Lung (tissue), 17 donors: ENCODE measurements at places on chromosomes 4 and X. TPM values are rescaled to one million over a fixed set of nuclear protein-coding genes. Genes with fewer than 3 reads are reported as not detected.

DNA sequence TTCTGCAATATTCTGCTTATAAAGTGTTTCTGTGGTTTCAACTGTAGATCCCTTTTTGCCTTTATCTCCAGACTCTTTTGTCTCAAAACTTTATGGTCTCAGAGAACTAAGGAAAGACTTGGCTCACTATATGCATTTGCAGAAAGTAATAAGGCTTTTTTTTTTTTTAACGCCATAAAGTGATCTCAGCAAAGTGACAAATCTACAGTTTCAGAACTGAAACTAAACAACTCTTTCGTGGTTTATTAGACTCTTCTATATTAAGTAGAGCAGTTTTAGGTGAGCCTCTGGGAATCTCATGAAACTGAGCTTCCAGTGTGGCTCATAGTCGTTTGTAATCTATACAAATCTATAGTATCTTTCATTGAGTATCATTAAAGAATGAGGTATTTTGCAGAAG, 15.3 kb downstream of the ATP7A start:
- no peak overlapping the region for H3K27ac ChIP-seq
- DNase-seq, result no peak
- no peak overlapping the region for H3K4me3 ChIP-seq
- H3K27me3 ChIP-seq, result no peaks in the 10 kb centered on the region
- no peaks in the 10 kb centered on the region for H3K4me1 ChIP-seq

DNA sequence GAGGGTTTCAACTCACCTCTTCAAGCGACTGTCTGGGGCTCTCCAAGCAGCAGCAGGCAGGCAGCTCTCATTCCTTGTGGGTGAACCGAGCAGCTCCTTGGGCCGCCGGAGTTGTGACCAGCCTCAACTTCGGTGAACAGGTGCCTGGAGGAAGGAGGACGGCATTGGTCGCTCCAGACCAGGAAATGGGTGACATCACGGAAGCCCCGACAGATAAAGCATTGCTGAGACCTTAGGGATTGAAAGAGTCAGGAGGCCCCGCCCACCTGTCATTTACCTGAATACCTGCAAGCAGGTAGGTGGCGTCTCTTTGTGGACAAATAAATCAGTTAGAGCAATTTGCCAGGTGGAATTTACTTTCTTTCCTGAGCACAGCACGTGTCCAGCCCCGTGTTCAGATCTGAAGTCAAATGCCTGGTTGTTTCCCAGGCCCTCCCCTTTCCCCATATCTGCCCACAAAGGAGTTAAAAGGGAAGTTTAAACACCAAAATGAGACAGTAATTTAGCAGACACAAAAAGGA, at the start of gene LNX1:
LNX1 (minus strand) TSS at position 115 of the 521 bp plus-strand sequence. CDS start 17,484 bp downstream, outside the sequence.
- no peak within 1 kb of the TSS for H3K27ac ChIP-seq
- no peaks in the 10 kb centered on the region for H3K36me3 ChIP-seq
- H3K4me3 ChIP-seq, result no peak within 1 kb of the TSS
- no peaks in the 10 kb centered on the region for H3K4me1 ChIP-seq

DNA sequence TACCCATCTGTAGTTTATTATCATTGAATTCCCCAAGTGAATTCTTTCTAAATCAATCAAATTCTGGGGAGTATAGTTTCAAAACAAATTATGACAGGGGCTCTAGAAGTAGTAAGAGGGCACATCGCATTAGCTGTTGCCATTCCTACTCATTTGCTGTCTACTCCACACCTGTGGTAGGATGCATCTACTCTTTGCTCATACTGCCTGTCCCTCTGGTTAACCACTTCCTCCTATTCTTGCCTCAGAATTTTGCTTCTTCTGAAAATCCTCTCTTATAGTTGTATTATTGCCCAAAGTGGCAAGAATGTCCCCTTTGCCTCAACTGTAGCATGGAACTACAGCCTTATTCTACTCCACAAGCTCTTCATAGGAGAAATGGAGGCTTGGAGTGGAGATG, 12.7 kb upstream of the DGKK start:
- no peak overlapping the region for H3K4me3 ChIP-seq
- DNase-seq, result no peak
- H3K27ac ChIP-seq, result no peak overlapping the region
- H3K27me3 ChIP-seq, result peaks cover 2% of the 10 kb centered on the region

DNA sequence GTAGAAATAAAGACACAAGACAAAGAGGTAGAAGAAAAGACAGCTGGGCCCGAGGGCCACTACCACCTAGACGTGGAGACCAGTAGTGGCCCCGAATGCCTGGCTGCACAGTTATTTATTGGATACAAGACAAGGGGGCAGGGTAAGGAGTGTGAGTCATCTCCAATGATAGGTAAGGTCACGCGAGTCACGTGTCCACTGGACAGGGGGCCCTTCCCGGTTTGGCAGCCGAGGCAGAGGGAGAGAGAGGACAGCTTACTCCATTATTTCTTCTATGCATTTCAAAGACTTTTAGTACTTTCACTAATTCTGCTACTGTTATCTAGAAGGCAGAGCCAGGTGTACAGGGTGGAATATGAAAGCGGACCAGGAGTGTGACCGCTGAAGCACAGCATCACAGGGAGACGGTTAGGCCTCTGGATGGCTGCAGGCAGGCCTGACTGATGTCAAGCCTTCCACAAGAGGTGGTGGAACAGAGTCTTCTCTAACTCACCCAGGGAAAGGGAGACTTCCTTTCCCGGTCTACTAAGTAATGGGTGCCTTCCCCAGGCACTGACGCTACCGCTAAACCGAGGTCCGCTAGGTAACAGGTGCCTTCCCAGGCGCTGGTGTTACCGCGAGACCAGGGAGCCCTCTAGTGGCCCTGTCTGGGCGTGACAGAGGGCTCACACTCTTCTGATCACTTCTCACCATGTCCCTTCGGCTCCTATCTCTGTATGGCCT, 44.9 kb downstream of the ZBTB49 start:
- no peak overlapping the region for H3K27ac ChIP-seq
- no peaks in the 10 kb centered on the region for H3K4me1 ChIP-seq
- peak; percentile 38 for DNase-seq
- no peaks in the 10 kb centered on the region for H3K27me3 ChIP-seq
- H3K4me3 ChIP-seq, result no peak overlapping the region
- H3K36me3 ChIP-seq, result no peaks in the 10 kb centered on the region

RTL9 gene
- total RNA-seq, result 0.34 TPM

SSX1 gene
- total RNA-seq, result not detected

DNA sequence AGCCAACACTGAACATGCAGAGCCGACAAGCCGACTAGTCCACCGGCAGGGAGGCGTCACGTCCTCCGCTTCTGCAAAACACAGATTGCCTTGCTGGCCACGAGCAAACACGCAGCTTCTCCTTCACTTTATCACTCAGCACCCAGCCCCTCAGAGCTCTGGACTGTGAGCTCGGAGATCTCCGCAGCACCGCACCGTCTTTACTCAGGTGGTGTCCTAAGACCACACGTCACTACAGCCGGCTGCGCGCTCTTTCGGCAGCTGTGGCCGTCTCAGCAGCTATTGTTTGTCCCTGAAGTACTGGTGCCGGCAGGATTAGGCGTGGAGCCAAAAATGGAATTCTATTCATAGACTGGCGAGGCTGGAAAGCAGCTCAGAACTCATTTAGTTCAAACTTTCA, 72.0 kb downstream of the FAT1 start:
- H3K4me1 ChIP-seq, result peaks cover 6% of the 10 kb centered on the region
- H3K27me3 ChIP-seq, result no peaks in the 10 kb centered on the region
- no peaks in the 10 kb centered on the region for H3K36me3 ChIP-seq
- H3K4me3 ChIP-seq, result peak overlapping the region; percentile 10

TCEANC gene
- 3.2 TPM for total RNA-seq

DIPK2B gene
- total RNA-seq, result 15.9 TPM

DNA sequence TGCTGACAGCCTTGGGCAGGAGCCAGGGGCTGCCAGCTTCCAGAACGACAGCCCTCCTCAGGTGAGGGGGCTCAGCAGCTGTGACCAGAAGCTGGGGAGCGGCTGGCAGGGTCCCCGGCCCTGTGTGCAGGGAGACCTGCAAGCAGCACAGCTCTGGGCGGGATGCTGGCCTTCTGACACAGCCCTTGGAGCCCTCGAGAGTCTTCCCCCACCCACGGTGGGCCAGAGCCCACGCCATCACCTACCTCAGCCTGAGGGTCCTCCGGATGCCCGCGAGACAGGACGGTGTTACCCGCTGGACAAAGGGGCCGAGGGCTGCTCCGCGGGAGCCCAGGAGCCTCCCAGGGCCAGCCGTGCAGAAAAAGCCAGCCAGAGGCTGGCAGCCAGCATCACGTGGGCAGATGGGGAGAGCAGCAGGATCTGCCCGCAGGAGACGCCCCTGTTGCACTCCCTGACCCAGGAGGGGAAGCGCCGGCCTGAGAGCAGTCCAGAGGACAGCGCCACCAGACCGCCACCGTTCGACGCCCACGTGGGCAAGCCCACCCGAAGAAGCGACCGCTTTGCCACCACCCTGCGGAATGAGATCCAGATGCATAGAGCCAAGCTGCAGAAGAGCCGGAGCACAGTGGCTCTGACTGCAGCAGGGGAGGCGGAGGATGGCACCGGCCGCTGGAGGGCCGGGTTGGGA, 71.8 kb upstream of the CLDN34 start:
- no peak overlapping the region for H3K27ac ChIP-seq
- no peak for DNase-seq
- H3K4me1 ChIP-seq, result no peaks in the 10 kb centered on the region
- no peak overlapping the region for H3K4me3 ChIP-seq

- H3K4me1 ChIP-seq, result no peaks in the 10 kb centered on the region
- H3K27me3 ChIP-seq, result no peaks in the 10 kb centered on the region
- H3K27ac ChIP-seq, result no peak overlapping the region
- DNase-seq, result no peak
Measured at GRCh38 chr4:168074861-168075260, 17.5 kb upstream of the ANXA10 start.

DNA sequence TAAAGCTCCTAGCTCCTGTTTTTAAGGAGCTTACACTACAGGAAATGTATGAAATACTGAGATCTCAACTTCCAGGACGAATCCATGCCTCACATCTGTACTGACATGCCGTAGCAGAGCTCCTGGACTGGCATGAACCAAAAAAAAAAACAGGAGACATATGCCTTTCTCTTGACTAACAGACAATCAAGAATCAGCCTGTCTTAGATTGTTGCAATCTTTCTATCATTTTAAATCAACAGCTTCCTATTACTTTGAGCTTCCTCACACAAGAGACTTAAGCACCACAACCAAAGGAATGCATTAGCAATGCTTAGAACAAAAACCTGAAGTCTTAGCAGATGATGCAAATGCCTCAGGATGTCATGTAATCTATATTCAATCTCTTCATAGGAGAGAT, 34.7 kb upstream of the AREG start:
- no peaks in the 10 kb centered on the region for H3K27me3 ChIP-seq
- no peak overlapping the region for H3K4me3 ChIP-seq
- DNase-seq, result no peak
- no peaks in the 10 kb centered on the region for H3K36me3 ChIP-seq

NPY2R gene
- not detected for total RNA-seq

DMRTC1B gene
- total RNA-seq, result 0.43 TPM

GRCh38 chrX:50812995-50813842, 775 bp downstream of the SHROOM4 start:
- H3K4me1 ChIP-seq, result no peaks in the 10 kb centered on the region
- no peaks in the 10 kb centered on the region for H3K27me3 ChIP-seq
- H3K36me3 ChIP-seq, result no peaks in the 10 kb centered on the region
- DNase-seq, result peak; percentile 69
- peak overlapping the region; percentile 93 for H3K27ac ChIP-seq

DNA sequence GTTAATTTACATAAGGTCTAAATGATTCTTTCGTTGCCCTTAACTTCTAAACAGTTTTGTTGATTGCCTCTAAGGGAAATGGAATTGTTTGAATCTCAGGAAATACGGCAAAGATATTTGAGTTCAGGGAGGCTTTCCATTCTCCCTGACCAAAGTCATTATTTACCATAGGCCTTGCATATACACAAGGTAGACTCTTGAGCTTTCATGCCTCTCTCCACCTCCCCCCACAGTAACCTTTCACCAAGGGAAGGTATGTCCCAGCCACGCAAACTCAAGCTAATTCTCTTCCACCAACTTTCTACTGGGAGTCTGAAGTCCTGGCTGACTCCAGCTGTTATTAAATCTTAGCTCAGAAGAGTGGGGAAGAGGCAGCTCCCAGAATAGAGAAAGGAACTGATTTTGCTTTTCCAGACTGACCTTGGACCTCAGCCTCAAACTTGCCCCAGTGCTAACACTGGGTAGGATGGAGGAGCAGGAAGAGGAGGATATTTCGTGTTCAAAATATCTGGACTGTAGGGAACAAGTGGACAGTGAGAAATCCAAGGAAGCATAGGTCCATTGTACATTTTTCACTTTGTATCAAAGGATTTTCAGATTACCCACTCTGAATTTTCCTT, 1.4 kb downstream of the IGSF1 start:
- peaks cover 25% of the 10 kb centered on the region for H3K27me3 ChIP-seq
- H3K4me3 ChIP-seq, result no peak overlapping the region
- no peaks in the 10 kb centered on the region for H3K4me1 ChIP-seq
- no peaks in the 10 kb centered on the region for H3K36me3 ChIP-seq
- no peak overlapping the region for H3K27ac ChIP-seq
- no peak for DNase-seq

GRCh38 chr4:129355031-129355430, 259.1 kb downstream of the C4orf33 start:
- DNase-seq, result no peak
- H3K27ac ChIP-seq, result no peak overlapping the region
- no peak overlapping the region for H3K4me3 ChIP-seq

GRCh38 chrX:2989565-2989964, 16.8 kb upstream of the ARSH start:
- peaks cover under 1% of the 10 kb centered on the region for H3K27me3 ChIP-seq
- no peak overlapping the region for H3K4me3 ChIP-seq
- H3K4me1 ChIP-seq, result no peaks in the 10 kb centered on the region
- H3K36me3 ChIP-seq, result no peaks in the 10 kb centered on the region
- no peak for DNase-seq

DNA sequence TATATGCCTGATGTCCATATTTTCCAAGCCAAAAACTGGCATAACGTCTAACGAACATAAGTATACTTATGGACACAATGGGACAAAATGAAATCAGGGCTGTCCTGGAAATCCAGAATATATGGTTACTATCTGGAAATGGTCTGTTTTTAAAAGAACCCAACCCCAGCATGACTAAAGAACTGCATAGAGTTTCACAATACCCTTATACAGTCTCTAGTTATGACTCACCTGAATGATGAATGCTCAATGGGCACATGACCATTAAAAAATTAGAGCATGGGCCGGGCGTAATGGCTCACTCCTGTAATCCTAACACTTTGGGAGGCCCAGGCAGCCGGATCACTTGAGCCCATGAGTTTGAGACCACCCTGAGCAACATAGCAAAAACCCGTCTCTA, 31.8 kb downstream of the AMMECR1 start:
- H3K36me3 ChIP-seq, result no peaks in the 10 kb centered on the region
- H3K27ac ChIP-seq, result no peak overlapping the region
- H3K27me3 ChIP-seq, result no peaks in the 10 kb centered on the region
- H3K4me3 ChIP-seq, result no peak overlapping the region
- DNase-seq, result no peak
